ENCODE measurements at places on chromosomes 6 and 20. TPM values are rescaled to one million over a fixed set of nuclear protein-coding genes. Genes with fewer than 3 reads are reported as not detected.

- H3K4me3 ChIP-seq = no peak overlapping the region
- no peaks in the 10 kb centered on the region for H3K4me1 ChIP-seq
- H3K27ac ChIP-seq = no peak overlapping the region
These were observed 10.3 kb downstream of the CLDN20 start for GRCh38 chr6:155274106-155274505.

DNA sequence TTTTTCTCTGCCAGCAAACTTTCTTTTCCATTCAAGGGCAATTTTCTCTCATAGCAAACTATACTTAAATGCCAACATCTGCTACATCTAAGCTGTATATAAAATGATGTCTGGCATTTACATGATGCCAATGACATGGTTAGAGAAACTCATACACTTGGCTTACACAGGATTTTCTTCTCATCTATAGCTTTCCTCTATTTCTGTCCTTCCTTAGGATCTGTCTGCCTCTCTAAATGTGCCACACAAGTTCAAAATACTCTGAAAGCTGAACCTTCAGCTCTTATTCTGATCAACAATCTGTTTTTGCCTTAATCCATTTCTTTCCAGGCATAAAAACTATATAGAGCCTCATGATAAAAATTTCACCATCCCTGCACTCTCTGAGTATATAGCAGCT is 290.9 kb upstream of the RNF217 start:
- H3K27me3 ChIP-seq = no peaks in the 10 kb centered on the region
- no peak overlapping the region for H3K27ac ChIP-seq
- DNase-seq = no peak
- no peaks in the 10 kb centered on the region for H3K4me1 ChIP-seq

DNA sequence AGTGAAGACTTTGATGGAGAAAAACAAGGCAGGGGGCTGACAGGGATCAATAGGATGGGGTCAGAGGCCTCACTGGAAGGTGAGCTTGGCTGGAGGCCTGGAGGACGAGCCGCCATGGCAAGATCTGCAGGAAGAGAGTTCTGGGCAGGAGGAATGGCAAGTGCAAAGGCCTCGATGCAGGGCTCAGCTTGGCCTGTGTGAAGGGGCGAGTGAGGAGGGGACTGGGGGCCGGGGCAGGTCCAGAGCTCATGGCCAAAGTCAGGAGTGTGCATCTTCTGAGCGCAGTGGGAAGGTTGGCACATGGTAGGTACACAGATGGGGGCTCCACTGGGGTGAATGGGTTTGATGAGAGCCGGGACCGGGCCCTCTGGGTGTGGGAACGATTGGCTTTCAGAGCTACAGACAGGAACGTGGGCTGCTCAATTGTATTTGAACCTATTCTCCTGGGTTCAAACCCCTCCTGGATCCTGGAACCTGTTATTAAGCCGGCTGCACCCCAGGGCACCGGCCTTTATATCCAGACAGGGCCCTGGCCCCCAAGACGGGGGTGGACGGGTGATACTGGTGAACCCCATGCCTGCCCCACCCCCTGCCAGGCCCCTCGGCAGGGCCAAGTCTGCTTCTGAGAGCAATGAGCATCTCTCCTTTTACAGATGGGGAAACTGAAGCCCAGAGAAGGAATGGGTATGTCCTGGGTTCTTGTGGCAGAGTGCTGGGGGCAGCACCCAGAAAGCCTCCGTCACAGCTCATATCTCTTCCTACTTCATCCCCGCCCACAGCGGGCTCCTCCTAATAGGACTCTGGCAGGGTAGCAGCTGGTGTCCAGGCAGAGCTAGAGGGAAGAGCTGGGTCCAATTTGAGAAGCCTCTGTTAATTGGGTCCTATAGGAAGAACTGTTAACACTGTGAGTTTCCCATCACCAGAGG is 106.1 kb downstream of the CEBPB start:
- H3K4me1 ChIP-seq = peaks cover 11% of the 10 kb centered on the region
- H3K36me3 ChIP-seq = no peaks in the 10 kb centered on the region
- no peak overlapping the region for H3K4me3 ChIP-seq

- H3K27ac ChIP-seq = peak overlapping the region; percentile 60
- peaks cover 16% of the 10 kb centered on the region for H3K4me1 ChIP-seq
- no peaks in the 10 kb centered on the region for H3K36me3 ChIP-seq
- DNase-seq = peak; percentile 72
- H3K27me3 ChIP-seq = peaks cover 30% of the 10 kb centered on the region
These were observed 801 bp downstream of the SRC start for GRCh38 chr20:37346535-37347346.

Gene ENPP1
- total RNA-seq = 2.0 TPM

DNA sequence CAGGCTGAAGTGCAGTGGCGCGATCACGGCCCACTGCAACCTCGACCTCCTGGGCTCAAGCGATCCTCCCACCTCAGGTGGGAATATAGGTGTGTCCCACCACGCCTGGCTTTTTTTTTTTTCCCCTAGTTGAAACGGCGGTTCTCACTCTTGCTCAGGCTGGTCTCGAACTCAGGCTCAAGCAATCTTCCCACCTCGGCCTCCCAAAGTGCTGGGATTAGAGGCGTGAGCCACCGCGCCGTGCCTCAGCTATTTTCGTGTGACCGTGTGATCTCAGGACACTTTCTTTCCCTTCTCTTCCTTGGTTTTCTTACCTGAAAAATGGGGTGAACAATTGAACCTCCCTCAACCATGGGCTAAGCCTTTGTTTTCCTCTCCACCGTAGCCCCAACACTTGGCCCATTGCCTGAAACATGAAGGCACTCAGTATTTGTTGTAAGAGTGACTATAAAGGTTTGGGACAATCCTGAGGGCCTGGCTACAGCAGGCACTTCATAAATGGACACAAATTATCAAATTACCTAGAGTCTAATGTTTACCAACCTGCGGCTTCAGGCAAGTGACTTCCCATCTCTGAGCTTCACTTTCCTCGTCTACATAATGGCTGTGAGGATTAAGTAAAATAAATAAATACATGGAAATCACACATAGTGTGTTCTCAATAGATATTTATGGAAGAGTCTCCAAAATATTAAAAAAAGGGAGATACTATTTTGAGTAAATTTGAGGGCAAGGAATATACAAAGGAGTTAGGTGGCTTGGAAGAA is 31.4 kb upstream of the ID1 start:
- DNase-seq = no peak
- peak overlapping the region; percentile 96 for H3K27ac ChIP-seq
- peaks cover 13% of the 10 kb centered on the region for H3K4me1 ChIP-seq
- H3K27me3 ChIP-seq = no peaks in the 10 kb centered on the region

- no peak for DNase-seq
- no peaks in the 10 kb centered on the region for H3K4me1 ChIP-seq
- no peaks in the 10 kb centered on the region for H3K27me3 ChIP-seq
- H3K27ac ChIP-seq = no peak overlapping the region
- no peak overlapping the region for H3K4me3 ChIP-seq
- no peaks in the 10 kb centered on the region for H3K36me3 ChIP-seq
These were observed 56.2 kb upstream of the PREP start for GRCh38 chr6:105459049-105459448.

- DNase-seq = peak; percentile 20
- H3K4me1 ChIP-seq = peaks cover 74% of the 10 kb centered on the region
- no peak overlapping the region for H3K27ac ChIP-seq
- H3K36me3 ChIP-seq = no peaks in the 10 kb centered on the region
- H3K4me3 ChIP-seq = no peak overlapping the region
These were observed 36.2 kb upstream of the CD93 start for GRCh38 chr20:23122321-23122720.

DNA sequence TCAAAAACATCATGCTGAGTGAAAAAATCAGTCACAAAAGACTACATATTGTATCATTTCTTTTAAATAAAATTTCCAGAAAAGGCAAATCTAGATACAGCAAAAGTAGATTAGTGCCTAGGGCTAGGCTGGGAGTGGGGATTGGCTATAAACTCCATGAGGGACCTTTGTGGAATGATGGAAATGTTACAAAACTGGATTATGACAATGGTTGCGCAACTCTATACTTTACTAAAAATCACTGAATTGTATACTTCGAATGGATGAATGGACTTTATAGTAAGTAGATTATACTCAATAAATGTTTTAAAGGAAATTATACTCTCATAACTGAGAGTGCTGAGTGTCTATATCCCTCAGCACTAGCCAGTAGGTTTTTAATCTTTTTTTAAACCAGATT is 4.3 kb downstream of the HMGN3 start:
- H3K4me1 ChIP-seq = no peaks in the 10 kb centered on the region
- no peak overlapping the region for H3K4me3 ChIP-seq
- no peak for DNase-seq
- H3K36me3 ChIP-seq = no peaks in the 10 kb centered on the region
- no peak overlapping the region for H3K27ac ChIP-seq

DNA sequence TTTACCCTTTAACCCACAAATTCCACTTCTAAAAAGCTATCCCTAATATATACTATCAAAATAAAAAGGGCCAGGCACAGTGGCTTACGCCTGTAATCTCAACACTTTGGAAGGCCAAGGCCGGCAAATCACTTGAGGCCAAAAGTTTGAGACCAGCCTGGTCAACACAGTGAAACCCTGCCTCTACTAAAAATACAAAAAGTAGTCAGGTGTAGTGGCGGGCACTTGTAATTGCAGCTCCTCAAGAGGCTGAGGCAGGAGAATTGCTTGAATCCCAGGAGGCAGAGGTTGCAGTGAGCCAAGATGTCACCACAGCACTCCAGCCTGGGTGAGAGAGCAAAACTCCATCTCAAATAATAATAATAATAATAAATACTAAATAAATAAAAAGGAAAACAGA is 82.5 kb downstream of the TRIM27 start:
- peaks cover 78% of the 10 kb centered on the region for H3K27me3 ChIP-seq
- peaks cover 18% of the 10 kb centered on the region for H3K4me1 ChIP-seq
- H3K4me3 ChIP-seq = no peak overlapping the region
- no peak for DNase-seq
- no peaks in the 10 kb centered on the region for H3K36me3 ChIP-seq

- H3K4me1 ChIP-seq = no peaks in the 10 kb centered on the region
- no peaks in the 10 kb centered on the region for H3K27me3 ChIP-seq
- peaks cover 36% of the 10 kb centered on the region for H3K36me3 ChIP-seq
- H3K27ac ChIP-seq = no peak overlapping the region
- no peak overlapping the region for H3K4me3 ChIP-seq
- DNase-seq = no peak
These were observed 4.8 kb downstream of the CCHCR1 start for GRCh38 chr6:31152781-31153180.

- H3K27me3 ChIP-seq = no peaks in the 10 kb centered on the region
- H3K36me3 ChIP-seq = no peaks in the 10 kb centered on the region
- peak; percentile 74 for DNase-seq
- H3K4me3 ChIP-seq = peak within 1 kb of the TSS; percentile 56
These were observed at the start of gene ECHDC1 for GRCh38 chr6:127342946-127343808. ECHDC1 (minus strand) TSS chr6:127343609; CDS start chr6:127331028, 12,581 bp downstream.

DNA sequence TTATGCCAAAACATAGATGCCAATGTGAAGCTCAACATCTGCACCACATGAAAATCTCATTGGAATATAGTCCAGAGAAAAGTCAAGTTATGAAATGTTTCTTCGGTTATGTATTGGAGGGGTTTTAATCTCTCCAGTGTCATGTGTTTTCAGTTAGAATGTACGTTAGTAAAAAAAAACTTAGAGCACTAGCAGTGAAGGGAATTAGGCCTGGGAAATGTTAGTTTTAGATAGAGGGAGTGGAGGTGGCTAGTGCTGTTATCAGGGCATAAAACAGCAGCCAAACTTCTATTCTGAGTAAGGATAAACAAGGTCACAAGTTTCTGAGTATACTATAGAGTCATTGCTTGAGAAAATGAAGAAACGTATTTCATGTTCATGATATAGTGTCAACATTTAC is 42.9 kb downstream of the HDGFL1 start:
- DNase-seq = no peak
- H3K36me3 ChIP-seq = no peaks in the 10 kb centered on the region
- H3K4me3 ChIP-seq = no peak overlapping the region
- no peaks in the 10 kb centered on the region for H3K4me1 ChIP-seq
- H3K27ac ChIP-seq = peak overlapping the region; percentile 19

DNA sequence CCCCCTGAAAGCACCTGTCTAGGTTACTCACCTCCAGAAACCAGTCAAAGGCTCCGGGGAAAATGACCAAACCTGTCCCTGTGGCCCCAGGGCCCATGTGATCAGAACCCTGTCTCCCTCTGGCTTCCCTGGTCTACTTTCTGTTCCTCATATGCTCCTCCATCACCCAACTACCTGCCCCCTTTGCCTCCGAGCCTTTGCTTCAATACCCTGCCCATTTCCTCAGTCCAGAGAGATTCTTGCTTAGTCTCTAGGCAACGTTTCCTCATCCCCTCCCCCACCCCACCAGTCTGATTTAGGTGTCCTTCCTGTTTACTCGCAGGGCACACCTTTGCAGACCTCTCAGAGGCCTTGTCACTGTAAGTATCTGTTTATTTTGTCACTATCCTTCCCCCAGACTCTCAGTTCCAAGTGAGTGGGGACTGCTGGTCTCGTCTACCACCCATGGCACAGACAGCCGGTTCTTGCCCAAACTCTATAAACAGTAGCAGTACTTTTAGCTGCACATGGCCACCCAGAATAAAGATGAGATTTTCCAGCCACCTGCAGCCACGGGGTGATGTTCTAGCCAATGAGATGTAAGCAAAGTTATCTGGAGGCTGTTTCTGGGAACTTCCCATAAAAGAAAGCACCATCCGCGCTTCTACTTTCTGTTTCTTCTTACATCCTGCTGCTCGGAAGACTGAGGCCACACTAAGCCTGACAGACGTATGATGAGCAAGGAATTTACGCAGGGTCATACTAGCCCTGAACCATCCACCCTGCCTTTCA is 13.3 kb downstream of the ELOVL5 start:
- H3K27ac ChIP-seq = peak overlapping the region; percentile 22
- DNase-seq = no peak
- H3K27me3 ChIP-seq = no peaks in the 10 kb centered on the region
- H3K36me3 ChIP-seq = no peaks in the 10 kb centered on the region
- peaks cover 59% of the 10 kb centered on the region for H3K4me1 ChIP-seq
- H3K4me3 ChIP-seq = peak overlapping the region; percentile 15

DNA sequence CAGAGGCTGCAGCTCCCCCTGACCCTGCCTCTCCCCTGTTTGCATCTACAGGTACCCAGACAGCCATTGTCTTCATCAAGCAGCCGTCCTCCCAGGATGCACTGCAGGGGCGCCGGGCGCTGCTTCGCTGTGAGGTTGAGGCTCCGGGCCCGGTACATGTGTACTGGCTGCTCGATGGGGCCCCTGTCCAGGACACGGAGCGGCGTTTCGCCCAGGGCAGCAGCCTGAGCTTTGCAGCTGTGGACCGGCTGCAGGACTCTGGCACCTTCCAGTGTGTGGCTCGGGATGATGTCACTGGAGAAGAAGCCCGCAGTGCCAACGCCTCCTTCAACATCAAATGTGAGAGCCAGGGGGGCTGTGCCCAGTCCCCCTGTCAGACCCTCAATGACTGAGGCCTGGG is 42.1 kb upstream of the SRF start:
- no peak overlapping the region for H3K4me3 ChIP-seq
- DNase-seq = no peak
- no peaks in the 10 kb centered on the region for H3K27me3 ChIP-seq
- peaks cover 15% of the 10 kb centered on the region for H3K4me1 ChIP-seq
- H3K27ac ChIP-seq = no peak overlapping the region
- H3K36me3 ChIP-seq = no peaks in the 10 kb centered on the region

Measured in left lung (tissue), 14 donors.